ENCODE measurements at places on chromosomes 2 and 18.

DNA sequence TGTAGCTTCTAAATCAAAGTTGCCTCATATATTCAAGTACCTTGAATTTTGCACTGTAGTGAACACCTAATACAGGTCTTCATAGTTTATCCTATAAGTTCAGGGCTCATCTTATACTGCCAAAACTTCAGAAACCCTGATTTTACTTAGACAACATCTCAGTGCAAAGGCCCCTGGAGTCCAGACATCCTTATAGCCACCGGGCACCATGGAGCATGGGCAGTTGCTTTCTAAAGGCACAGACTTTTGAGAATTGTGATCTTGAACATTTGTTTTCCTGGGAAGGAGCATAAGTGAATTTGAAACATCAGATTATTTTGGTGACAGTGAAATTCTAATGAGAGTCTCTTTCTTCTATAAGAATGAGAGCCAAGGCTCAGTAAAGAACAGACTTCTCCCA lies 292.3 kb downstream of the CYRIA start:
- DNase-seq = no peak

- DNase-seq = no peak
Measured at GRCh38 chr2:111165084-111165483, 44.4 kb downstream of the BCL2L11 start.

DNA sequence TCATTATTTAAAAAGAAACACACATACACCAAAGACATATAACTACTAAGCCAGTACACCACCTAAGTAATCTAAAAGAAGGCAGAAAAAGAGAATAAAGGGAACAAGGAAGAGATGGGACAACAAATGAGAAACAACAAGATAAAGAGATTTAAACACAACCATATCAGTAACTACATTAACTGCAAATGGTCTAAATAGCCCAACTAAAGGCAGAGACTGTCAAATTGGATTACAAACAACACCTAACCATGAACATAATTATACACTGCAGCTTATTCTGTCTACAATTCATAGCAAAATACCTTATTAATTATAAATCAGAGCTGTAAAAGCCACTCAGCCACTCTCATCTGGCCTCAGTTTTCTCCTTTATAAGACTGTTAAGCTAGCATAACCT lies 15.0 kb downstream of the PPP4R1 start:
- no peak for DNase-seq

DNA sequence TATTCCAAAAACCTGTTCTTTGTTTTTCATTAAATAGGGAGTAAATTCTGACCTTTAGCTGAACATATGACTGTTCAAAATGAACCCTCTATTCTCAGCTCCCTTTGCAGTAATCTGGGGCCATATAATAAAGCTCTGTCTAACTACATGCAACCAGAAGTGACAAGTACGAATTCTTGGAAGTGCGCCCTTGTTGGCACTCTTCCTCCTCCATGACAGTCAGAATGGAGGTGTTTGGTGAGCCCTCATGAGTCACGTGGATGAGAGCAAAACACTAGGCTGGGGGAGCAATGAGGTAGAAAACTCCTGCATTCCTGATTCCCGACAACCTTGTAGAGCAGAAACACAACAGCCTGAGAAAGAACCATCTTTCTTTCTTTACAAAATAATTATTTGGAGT lies 552.9 kb downstream of the FBXO15 start:
- DNase-seq = no peak

DNA sequence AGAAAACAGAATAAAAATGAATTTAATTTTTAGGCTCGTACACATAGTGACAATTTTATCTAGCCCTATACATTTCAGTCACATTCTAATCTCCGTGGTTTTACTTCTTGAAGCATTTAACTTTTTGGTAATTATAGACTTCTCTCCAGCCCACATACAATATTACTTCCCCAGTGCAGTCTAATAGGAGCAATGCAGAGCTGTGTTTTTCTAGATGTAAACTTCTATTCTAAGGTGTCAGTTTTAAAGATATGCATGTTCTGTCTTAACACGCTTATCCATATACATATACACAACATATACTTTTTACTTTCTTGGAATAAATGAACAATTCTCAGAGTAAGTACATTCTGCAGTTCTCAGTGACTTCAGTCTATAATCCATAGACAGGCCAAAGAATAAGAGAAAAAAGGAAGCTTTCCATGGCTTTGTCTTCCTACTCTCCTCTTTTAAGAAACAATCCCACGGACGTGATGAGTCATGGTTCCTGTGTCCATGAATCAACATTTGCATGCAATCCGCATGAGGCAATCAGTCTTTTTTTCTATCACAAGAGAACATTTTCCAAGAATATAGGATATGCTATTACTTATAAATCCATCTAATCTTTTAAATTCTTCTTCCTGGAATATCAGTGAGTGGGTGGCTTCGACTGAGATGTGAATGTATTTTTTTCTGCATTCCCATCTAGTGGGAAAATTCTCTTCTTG lies 42.8 kb downstream of the CCDC102B start:
- no peak for DNase-seq

DNA sequence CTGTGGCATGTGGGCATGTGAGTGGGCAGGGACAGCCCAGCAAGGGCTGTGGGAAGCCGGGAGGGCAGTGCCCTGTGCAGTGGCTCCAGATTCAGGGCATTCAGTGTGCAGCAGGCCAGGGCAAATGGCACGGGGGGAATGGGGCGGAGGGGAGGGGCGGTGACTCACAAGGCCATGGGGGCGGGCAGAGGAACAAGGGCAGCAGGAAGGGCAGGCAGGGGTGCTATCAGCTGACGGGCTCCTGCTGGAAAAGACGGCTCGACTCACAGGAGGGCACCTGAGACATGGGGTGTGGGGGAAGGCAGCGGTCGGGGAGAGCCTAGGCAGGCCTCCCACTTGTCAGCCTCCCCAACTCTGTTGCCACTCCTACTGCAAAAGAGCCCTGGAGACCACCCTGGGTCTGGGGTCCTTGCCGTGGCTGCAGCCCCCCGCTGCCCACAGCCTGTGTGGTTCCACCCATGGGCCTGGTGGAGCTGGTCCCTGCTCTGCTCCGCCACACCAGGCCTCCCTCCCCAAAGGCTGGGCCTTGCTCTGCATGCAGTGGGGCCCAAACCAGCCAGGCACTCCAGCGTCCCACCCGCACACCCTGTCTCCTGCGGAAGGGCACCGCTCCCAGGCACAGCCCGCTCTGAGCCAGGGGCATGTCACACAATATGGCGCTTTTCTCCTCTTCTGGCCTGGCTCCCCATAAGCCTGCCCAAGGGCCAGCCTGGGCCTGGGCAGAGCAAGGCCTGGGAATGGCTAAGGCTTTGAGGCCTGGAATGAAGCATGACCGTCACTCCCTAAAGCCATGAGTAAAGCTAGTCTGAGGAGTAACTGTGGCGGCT lies 25.9 kb downstream of the HS6ST1 start:
- no peak for DNase-seq

DNA sequence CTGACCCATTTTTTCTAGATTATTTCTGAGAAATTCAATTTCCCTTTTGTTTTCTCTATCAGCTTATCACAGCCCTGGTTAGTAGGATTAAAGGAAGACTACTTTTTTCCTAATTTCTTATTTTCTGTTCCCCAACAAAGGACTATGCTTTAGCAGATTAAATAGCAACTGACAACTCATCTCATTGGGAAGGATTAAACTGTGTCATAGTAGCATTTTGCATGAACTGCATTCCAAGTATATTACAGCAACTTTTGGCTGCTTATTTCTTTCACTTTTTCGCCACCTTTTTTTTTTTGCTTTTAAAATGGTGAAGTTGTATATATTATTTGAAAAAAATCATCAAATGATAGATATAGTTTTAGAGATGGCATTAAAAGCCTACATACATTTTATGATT lies 570.3 kb downstream of the FBXO15 start:
- no peak for DNase-seq

- DNase-seq = no peak
Measured at GRCh38 chr2:126653109-126653508, 2.8 kb upstream of the GYPC start.

GRCh38 chr2:56121995-56122394 lies 61.8 kb upstream of the CCDC85A start:
- DNase-seq = no peak

GRCh38 chr2:66866331-66867062 lies 431.6 kb downstream of the MEIS1 start:
- no peak for DNase-seq

GRCh38 chr2:74421221-74421870 lies at the start of the genes C2orf81 and WDR54:
C2orf81 (minus strand) TSS chr2:74421619; CDS start chr2:74421560, 59 bp downstream.
WDR54 (plus strand) TSS chr2:74421730; CDS start chr2:74422154, 424 bp downstream.
- DNase-seq = peak; percentile 60

GRCh38 chr2:142866426-142866825 lies 11.0 kb upstream of the KYNU start:
- DNase-seq = no peak

DNA sequence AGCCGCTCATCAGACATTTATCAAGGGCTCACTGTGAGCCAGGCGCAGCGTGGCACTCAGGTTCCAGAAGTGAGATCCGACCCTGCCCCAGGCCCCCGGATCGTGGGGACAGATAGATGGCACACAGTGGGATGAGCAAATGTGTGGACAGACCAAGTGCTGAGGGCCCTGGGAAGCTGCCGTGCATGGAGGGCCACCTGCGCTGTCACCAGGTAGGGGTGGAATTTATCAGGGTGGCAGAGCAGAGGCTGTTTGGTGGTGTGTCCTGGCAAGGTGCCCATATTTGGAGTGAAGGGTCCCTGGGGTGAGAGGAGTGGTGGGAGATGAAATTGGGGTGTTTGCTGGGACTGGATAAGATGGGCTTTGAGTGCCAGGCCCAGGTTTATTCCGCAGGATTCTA lies 92.8 kb upstream of the HS6ST1 start:
- no peak for DNase-seq

GRCh38 chr2:148553332-148553887 lies 91.1 kb upstream of the EPC2 start:
- DNase-seq = no peak

- DNase-seq = no peak
Measured at GRCh38 chr2:26202981-26203490, 30.1 kb downstream of the GAREM2 start.

DNA sequence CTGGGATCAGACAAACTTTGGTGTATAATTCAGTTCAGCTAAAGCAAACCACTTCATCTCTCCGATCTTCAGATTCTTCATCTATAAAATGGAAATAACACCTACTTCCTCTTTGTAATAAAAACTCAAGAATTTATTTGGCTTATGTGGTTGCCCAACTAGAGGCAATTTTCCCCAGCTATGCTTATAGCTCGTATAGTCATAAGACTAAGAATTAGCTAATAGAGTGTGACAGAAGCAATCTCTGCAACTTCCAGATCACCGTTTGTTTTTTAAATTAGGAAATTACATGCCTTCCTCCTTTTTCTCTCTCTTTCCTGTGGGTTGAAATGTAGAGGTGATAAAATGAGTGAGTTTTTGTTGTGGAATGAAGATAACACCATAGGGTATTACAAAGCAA lies 35.3 kb upstream of the KCNF1 start:
- DNase-seq = no peak

DNA sequence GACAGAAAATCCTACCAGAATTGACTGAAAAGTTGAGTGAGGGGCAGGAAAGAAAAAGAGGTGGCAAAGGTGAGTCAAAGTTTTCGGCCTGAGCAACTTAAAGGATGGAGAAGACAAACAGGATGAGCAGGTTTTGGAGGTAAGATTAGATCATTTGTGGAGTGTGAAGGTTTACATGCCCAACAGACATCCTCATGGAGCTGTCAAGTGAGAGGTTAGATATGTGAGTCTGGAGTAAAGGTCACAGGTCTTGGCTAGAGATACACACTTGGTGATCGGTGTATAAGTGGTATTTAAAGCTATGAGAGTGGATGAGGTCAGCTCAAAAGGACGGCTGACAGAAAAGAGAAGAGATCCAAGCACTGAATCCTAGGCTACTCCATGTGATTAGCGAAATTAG lies 11.1 kb upstream of the MYL12A start:
- no peak for DNase-seq

DNA sequence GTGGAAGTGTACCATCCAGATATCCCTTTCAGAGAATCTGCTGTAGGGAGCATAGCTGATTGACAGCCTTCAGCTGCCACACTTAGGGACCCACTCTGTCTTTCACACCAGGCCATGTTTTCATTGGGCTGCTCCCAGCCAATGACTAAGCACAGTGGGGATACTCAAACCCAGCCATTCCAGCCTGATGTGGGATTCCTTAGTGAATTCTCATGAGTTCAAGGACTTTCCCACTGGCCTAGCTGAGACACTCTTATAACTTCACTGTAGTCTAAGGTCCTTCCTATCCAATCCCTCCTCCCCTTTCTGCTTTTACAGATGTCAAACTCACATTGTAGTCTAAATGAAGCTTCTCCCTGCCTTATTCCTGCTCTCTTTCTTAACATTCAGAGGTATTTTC lies 201.2 kb downstream of the PIK3C3 start:
- DNase-seq = no peak

- DNase-seq = no peak
Measured at GRCh38 chr2:143088388-143088787, 40.8 kb upstream of the ARHGAP15 start.

DNA sequence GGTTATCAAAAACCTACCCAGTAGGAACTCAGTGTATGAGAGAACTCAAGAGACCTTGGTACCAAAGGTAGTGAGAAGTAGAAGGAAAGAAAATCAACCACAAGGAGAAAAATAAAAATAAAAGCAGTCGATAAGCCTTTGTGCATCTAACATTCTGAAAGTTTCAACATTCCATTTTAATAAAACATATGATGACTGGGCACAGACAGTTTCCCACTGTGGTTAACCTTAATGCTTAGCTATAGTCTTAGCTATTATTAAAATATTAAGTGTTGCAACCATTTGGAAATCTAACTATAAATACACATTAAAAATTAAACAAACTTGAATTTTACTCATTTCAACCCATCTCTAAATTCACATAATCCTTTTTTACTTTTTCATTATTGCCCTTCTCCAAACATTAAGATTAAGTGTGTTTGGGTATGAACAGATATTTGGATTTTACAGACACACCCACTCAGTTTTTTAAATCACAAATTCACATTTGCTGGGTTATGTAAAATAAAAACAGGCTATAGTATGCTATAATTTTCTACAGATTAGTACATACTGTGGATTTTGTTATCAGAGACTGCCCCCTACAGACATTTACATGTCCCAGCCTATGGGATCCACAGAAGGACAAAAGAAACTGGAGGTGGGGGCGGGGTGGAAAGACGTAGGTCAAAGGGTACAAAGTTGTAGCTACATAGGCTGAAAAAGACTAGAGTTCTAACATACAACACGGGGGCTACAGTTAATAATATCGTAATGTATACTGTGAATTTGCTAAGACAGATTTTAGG lies 32.8 kb downstream of the SRBD1 start:
- DNase-seq = no peak

DNA sequence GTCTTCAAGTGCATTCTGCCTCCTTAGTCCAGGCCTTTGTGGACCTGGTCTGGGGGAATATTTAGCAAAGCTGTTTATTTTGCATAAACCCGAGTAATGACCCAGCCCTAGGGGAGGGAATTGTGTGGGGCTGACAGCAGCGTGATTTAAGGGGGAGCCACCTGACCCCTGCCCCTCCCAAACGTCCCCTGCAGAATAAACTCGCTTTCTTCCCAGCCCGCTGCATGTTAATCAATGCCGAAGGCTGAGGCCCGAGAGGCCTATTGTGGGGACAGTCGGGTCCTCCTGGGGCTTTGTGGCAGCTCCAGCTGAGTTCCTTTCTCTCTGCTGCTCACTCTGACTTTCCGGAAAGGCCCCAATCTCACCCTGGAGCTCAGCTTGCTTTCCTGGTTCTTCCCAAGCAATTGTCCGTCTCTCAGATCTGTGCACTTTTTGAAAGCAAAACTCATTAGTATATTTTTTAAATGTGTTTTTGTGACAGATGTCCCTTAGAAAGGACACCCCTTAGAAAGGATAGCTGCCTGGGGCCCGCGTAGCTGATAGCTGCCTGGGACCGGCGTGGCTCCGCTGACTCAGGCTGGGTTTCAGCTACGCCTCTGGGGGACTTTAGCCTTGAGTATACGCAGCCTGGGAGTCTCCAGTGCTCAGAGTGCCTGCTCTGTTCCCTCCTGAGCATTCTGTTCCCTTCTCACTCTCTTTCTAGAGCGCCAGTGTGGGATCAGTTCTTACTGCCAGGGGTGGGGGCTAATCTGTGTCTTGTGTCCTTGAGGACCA lies 158.3 kb downstream of the GLI2 start:
- no peak for DNase-seq

Measured in NCI-H1436 treated with DMSO at 0.1 percent for 48 hours (cell line).